ENCODE measurements at places on chromosomes 7 and 10.

GRCh38 chr10:61608255-61609033, 54.3 kb upstream of the CABCOCO1 start:
- DNase-seq = no peak

- no peak for DNase-seq
Observed at GRCh38 chr7:36984041-36984521, 259.8 kb upstream of the AOAH start.

DNA sequence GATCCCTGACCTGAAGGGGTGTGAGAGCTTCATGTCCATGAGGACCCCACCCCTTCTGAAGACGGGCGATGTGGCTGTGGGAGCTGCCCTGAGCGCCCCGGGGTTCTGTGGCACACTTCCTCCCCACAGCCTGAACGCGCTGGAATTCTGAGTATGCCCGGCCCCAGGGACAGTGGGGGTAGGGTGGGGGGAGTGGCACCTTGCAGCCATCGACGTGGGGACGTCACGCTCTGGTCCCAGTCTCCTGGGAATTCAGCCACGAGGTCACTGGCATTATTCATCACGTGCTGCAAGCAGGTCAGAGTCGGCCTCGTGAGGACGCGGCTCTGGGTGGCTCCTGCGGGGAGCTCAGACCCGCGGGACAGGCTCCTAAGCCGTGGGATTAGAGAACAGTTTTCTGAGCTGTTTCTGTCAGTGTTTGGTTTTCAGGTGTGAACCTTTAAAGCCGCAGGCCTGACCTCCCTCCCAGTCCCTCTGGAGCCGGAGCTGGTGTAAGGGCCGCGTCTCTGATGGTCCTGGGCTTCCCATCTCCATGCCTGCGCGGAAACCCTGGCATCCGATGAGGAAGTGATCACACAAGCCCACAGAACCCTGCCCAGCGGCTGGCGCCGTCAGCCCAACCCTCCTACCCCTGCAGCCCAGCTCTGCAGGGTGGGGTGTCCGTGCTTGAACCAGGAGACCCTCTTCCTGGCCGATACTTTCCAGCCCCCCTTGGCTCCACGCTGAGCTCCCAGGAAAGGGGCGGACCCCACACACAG, 16.1 kb downstream of the GPR146 start:
- no peak for DNase-seq

DNA sequence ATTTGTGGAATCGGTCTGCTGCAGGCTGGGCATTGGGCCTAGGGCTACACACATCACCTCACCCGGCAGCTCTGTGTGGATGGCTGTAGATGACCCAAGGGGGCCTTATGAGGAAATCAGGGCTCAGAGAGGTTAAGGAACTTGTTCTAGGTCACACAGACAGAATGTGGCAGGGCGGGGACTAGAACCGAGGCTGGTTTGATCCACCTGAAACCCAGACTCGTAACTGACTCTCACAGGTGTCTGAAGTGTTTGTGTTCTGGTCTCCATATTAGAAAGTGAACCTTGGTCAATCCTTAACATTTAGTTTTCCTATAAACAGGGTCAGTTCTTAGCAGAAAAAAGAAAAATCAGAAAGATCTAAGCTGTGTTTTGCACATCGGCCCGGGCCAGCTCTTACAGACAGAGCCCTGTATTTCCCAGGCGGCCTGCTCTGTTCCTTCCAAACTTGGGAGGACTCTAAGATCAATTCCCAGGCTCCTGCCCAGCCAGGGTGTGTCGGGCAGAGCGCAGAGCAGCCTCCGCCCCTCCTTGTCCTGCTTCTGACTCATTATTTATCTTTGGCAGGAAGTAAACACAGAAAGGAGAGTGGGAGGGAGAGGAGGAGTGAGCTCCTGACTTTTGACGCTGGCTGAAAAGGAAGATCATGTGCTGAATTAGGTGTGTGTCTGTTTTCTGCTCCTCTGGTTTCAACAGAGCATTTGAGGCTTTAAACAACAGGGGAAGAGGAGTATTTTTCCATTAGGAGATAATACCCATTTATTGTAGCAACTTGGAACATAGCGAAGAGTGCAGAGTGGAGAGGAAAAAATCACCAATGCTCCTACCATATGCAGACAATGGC, 74.1 kb downstream of the TACC2 start:
- DNase-seq = peak; percentile 96

DNA sequence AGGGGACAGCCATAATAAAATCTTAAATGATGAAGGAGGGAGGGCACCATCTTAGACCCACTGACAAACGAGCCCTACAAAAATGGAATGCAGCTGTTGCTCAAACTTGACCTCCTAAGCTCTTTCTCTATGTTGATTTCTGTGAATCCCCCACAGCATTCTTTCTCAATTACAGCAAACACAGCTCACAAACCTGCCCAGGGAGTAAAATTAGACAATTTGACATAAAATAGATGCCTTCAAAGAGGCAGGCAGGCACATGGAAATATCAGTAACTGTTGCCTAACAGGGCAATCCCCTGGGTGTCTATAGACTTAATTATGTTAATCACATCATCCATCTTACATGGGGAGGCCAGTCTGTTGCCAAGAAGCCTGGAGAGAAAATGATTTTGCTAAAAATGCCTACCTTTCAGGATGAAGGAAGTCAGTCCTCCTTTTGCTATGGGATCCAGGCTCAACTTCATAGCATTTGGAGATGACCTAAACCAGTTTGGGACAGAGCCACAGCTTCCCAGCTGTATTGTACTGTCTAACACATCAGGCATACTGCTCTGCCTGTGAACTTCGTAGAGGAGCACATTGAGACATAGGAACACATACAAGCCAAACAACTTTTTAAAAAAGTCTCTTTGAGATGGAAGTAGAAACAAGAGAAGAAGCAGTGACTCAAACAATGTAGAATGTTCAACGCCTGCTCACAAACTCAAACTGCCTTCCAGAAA, 1177.4 kb downstream of the SORCS1 start:
- DNase-seq = no peak

DNA sequence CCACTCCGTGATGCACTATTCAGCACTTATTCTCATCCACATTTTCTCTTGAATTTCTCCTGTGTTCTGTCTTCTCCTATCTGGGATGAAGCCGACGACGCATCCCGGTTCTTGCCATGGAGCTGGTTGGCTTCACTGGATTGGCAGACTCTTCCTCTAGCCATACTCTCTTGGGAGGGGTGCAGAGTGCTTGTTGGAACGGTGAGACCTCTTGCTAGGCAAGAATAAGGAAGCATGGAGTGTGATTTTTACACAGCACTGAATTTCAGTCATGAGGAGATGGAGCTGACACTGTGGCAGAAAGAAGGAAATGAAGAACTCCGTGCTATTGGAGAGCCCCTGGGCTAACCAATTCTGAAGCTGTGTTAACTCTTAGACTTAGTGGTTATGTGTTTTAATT, 28.2 kb upstream of the ZNF32 start:
- DNase-seq = no peak

DNA sequence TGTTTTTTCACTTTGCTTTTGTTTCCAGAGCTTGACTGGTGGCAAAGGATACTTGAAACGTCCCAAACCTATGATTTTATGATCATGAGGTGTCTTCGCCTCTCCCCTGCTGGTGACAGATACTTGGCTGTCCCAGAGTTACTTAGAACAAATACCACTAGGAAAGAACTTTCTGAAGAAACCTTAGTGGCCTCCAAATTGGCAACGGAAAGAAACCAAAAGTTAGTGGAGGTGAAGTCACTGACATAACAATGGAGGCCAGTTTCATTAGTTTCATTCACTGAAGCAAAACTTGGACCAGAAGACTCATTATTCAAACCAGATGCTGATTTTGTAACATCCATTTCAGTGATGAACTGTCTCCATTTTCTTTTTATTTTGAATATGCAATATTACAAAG, 68.6 kb downstream of the JAZF1 start:
- no peak for DNase-seq
